ENCODE measurements at places on chromosomes 11 and 22. TPM values are rescaled to one million over a fixed set of nuclear protein-coding genes. Genes with fewer than 3 reads are reported as not detected.

- no peaks in the 10 kb centered on the region for H3K36me3 ChIP-seq
- H3K4me3 ChIP-seq = no peak overlapping the region
- H3K27me3 ChIP-seq = no peaks in the 10 kb centered on the region
- H3K27ac ChIP-seq = no peak overlapping the region
- peaks cover 15% of the 10 kb centered on the region for H3K4me1 ChIP-seq
These were observed 38.8 kb downstream of the OSBPL5 start for GRCh38 chr11:3126207-3126865.

Gene LRRC56
- total RNA-seq = not detected

- H3K27ac ChIP-seq = no peak overlapping the region
- no peak overlapping the region for H3K4me3 ChIP-seq
- no peaks in the 10 kb centered on the region for H3K36me3 ChIP-seq
- no peak for DNase-seq
- no peaks in the 10 kb centered on the region for H3K27me3 ChIP-seq
These were observed 36.8 kb upstream of the JAM3 start for GRCh38 chr11:134032043-134032442.

Gene OR8B4
- not detected for total RNA-seq

Gene OR8G5
- total RNA-seq = not detected

Gene TESMIN
- 0.13 TPM for total RNA-seq

DNA sequence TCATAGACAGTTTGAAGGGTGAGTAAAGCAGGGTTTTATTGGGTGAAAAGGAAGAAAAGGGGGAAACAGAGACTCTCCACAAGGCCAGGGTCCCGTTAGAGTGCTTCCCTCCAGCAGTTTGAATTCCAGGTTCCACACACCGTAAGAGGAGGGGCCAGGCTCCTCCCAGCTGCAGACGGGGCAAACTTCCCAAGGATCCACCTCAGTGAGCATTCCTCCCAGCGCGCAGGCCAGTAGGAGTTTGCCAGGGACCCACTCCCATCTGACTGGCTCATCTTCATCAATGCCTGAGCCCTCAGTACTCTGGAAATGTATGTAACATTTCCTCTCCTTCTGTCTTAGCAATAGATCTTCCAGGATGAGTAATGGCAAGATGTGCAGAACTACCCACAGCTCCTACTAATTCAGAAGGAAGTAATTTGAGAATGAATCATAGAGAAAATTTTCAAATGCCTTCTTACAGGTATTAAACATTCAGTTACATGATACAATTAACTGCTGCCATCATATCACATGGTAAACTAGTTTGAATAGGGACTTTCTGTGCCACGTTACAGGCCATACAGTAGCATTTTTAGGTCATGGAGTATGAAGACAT, 34.0 kb upstream of the TRPC6 start:
- no peaks in the 10 kb centered on the region for H3K4me1 ChIP-seq
- no peak overlapping the region for H3K27ac ChIP-seq
- peak; percentile 27 for DNase-seq
- H3K27me3 ChIP-seq = no peaks in the 10 kb centered on the region

DNA sequence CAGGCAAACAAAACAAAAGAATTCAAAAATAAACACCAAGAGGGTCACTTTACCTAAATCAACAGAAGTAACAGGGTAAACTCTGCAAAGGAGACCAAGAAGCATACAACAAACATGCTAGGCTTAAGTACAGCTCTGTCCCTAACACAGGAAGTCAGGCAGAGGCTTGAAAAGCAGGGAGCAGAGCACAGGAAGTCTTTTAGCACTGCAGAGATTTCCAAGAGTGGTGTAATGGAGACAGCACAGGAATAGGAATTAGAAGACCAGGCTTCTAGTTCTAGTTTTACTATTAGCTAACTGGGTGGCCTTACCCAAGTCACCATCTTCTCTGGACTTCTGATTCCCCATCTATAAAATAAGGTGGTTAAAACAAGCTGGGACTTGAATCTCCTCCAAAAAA, 1.9 kb downstream of the RBFOX2 start:
- peak overlapping the region; percentile 98 for H3K4me3 ChIP-seq
- H3K27ac ChIP-seq = peak overlapping the region; percentile 74
- H3K27me3 ChIP-seq = no peaks in the 10 kb centered on the region

GRCh38 chr11:74195828-74196227, 24.7 kb downstream of the PPME1 start:
- peaks cover 8% of the 10 kb centered on the region for H3K4me1 ChIP-seq
- no peaks in the 10 kb centered on the region for H3K27me3 ChIP-seq
- DNase-seq = peak; percentile 43
- no peaks in the 10 kb centered on the region for H3K36me3 ChIP-seq
- no peak overlapping the region for H3K4me3 ChIP-seq

Gene C11orf65
- total RNA-seq = not detected

All from GM23248 (cell line).